Stimulated activated CD8-positive, alpha-beta memory T cell treated with anti-CD3 and anti-CD28 coated beads, Interleukin-2, amount 100 ng/mL, for 48 hours (primary cell): ENCODE measurements at places on chromosomes 11 and 22.
A peak's percentile ranks its signal among the peaks of the same experiment; 100 is the strongest.

DNA sequence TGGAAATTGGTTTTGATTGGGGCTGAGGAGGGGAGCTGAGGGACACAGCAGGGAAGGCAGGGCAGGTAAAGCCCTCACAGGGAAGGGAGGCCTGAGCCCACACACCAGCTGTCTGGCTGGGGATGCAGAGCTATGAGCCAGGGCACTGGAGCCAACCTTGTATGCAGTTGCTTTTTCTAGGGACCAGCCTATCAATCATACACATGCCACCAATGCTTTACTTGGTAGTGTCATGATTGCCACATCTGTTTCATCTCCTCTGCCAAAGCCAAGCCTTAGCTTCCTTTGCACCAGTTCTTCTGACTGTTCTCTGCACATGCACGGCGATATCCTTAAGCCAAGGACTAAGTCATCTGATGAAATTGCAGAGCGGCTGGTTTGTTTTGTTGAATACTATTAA is 207.1 kb upstream of the PLET1 start:
- DNase-seq: no peak

GRCh38 chr11:64518928-64519327 is 72.1 kb upstream of the SLC22A12 start:
- DNase-seq: no peak

GRCh38 chr22:32620992-32621391 is 146.4 kb downstream of the FBXO7 start:
- DNase-seq: no peak

GRCh38 chr11:76629116-76629852 is 41.3 kb downstream of the LRRC32 start:
- DNase-seq: no peak

DNA sequence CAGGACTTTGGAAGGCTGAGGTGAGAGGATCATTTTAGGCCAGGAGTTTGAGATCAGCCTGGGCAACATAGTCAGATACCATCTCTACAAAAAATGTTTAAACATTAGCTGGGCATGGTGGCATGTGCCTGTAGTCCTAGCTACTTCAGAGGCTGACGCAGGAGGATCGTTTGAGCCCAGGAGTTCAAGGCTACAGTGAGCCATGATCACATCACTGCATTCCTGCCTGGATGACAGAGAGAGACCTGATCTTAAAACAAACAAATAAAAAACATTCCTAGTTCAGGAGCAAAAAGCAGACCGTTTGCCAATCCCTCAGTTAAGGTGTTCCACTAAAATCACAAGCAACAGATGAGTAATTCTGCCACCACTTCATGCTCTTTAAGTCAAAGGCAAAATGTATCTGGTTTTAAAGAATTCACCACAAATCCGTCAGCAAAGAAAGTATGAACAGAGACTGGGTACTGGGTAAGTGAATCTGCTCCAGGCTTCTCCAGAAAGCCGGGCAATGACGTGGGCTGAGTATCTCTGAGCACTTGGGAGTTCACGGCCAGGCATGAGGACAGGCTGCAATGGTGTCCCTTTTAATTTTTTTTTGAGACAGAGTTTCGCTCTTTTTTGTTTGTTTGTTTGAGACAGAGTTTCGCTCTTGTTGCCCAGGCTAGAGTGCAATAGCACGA is 19.5 kb downstream of the CLTCL1 start:
- DNase-seq: no peak

GRCh38 chr22:27990879-27991278 is 71.8 kb upstream of the PITPNB start:
- DNase-seq: no peak

- no peak for DNase-seq
Observed at GRCh38 chr11:113542420-113542819, 67.2 kb upstream of the DRD2 start.

GRCh38 chr11:132024587-132025295 is 654.3 kb downstream of the NTM start:
- no peak for DNase-seq

GRCh38 chr22:41596776-41597634 is 7.4 kb upstream of the PMM1 start:
- DNase-seq: no peak

DNA sequence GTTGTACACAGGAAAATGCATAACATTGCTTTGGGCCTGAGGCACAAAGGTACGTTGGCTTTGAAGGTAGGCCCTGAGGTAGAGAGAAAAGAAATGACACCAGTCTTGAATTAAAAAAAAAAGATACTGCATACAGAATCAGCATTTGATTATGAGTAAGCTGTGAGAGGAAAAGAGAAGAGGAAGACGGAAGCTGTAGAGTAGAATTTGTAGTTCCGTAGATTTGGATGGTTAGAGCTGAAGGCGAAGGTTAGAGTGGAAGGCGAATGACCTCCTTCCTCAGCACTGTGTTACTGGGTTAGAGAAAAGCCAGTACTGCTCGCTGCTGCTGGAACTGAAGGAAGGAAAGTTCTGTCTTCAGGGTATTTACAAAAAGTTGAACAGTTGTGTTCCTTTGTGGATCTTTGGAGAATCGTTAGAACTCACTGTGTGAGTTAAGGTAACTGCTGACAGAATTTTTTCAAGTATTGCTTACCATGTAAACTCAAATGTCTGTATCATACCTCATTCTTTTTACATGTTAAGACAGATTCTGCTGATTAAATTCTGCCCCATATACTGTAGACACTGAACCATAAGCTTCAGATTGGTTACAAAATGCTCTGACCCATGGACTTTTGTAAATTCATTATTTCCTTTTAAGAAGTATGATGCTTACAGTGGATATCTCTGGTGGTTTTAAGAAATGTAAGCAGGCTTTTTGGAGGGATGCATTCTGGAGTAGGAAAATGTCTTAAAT is 50.2 kb downstream of the MCAM start:
- no peak for DNase-seq

DNA sequence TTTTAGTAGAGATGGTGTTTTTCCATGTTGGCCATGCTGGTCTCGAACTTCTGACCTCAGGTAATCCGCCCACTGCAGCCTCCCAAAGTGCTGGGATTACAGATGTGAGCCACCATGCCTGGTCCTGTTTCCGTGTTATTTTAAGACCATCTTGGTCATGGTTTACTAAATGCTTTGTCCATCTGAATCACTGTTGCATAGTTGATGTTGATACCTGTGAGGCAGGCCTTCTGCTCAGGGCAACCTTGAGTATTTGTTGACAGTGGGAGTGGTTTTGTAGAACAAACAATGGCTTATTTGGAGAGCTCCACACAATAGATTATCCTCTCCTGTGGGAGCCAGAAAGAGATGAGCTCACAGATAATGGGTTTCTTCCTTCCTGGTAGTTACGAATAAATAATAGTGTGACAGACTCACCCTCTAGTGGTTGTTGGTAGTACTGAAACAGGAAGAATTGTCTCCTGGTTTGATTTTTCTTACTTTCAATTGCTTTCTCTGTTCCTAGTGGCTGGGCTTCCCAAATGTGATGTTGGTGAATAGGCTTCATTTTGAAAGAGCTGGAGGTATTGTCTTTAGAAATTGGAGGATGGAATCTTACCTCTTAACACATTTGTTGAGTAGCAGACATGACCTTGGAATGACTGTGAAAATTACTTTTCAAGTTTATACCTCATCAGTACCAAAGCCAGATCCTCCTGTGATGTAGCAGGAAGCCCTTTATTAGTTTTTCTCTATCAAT is 39.0 kb downstream of the CTNND1 start:
- DNase-seq: no peak

GRCh38 chr11:86980086-86980796 is 25.0 kb upstream of the FZD4 start:
- DNase-seq: no peak

- DNase-seq: no peak
Observed at GRCh38 chr11:26329206-26329605, 2.7 kb upstream of the ANO3 start.

- no peak for DNase-seq
Observed at GRCh38 chr11:102064316-102064715, 17.1 kb downstream of the CFAP300 start.

DNA sequence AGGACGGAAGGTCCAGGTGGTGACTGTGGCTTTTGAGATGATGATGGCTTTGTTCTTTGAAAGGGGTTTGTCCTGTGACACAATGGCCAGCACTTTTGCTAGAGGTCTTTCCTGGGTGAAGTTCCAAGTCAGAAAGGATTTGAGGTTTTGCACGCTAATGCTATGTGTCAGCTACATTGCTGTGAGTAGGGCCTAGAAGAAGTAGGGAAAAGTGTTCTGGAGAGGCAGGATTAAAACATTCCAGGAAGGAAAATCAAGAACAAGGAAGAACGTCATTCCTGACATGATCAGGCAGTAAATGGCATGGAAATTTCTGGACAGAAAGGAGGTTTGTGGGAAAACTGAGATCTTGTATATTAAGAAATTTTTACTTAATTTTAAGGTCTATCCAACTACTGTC is 290.7 kb downstream of the NTM start:
- no peak for DNase-seq

DNA sequence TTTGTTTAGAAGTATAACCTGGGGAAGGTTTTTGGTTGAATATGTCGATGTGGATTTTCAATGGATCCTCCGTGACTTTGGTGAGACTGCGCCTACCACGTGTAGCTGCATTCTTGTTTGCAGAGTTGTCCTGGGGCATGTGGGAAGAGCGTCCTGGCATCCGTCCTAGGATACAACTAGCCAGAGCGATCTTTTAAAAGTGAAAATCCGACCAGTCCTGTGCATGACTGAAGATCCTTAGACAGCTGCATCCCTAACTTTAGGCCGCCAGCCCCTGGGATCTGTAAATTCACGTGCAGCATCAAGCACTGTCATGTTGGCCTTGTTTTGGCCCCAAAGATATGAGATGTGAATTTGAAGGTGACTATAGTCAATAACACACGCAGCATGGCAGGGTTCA is 22.4 kb upstream of the THY1 start:
- no peak for DNase-seq

- DNase-seq: no peak
Observed at GRCh38 chr11:33258631-33259205, 1.5 kb downstream of the HIPK3 start.

- no peak for DNase-seq
Observed at GRCh38 chr11:42407341-42407740, 904.5 kb upstream of the API5 start.

GRCh38 chr11:35485656-35486322 is 39.6 kb downstream of the PAMR1 start:
- peak; percentile 46 for DNase-seq

DNA sequence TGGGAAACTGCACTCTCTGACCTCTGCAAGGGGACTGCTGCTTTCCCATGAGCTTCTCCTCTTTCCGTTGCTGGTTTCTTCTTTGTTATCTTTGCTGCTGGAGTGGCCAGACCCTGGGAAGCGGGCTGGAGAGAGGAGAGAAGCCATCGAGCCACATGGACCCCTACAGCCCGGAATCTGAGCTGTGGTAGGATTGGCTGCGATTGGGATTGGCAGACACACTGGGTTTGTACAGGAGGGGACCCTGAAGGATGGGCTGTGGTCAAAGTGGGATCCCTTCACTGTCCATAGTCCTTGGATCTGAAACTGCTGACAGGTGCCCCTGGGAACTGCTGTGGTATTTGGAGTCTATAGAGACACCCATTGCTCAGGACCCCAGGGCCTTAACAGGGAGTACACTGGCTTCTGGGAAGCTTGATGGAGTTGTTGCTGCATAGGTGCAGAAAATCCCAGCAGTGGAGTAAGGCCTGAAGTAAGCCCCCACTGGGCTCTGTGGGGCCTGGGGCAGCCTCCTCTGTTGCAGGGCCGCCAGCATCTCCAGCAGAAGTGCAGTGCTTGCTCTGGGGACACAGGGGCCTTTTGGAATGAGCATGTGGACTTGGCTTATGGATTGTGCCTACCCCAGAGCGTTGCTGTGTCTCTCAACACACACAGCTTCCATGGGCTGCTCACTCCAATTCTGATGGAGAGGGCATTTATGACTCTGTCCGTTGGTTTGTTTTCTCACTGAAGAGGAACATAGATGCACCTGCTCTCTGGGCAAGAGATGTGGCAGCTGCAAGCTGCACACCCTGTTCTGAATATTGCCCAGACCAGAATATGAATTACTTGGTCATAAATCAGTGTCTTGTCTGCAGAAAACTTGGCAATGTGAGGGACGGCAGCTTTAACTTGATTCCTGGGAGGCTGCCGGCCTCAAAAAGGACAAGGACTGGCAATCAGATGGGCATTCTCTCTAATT is 32.0 kb downstream of the BCR start:
- DNase-seq: no peak

DNA sequence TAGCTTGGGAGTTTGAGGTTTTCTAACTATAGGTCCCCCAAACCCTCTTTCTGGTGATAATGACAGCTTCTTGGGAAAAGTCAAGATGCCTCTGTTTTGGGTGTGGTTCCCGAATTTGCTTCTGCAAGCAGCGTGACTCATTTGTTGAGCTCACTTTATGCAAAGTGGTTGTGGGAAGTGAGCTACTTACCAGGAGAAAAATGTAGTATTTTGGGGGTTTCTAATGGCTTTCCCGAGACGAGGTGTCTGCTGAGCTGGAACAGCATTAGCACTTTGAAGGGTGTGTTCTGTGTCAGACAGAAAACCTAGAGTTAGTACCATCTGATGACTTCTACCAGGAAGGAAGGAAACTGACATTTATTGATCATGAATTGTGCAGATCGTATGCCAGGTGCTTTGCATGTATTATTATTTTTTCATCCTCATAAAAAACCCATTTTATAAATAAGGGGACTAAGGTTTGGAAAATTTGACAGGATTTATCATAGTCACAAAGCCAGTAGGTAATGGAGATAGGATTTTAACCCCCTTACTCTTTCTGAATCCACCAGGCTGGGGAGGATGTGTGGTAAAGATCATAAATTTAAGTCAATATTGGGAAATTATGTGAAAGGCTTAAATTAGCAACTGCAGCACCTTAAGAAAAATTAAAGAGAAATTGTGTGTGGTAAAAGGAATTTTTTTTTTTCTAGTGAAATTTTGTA is 108.8 kb upstream of the CD44 start:
- no peak for DNase-seq

GRCh38 chr11:27387362-27387761 is 24.3 kb upstream of the CCDC34 start:
- no peak for DNase-seq

- DNase-seq: no peak
Observed at GRCh38 chr11:68343761-68344256, 31.4 kb downstream of the LRP5 start.

GRCh38 chr11:17280494-17281127 is 4.1 kb downstream of the NUCB2 start:
- DNase-seq: no peak

GRCh38 chr22:48902983-48903650 is 924.6 kb downstream of the BRD1 start:
- no peak for DNase-seq
